ENCODE measurements at places on chromosomes 13 and 19. TPM values are rescaled to one million over a fixed set of nuclear protein-coding genes. Genes with fewer than 3 reads are reported as not detected.

The PCDH9 gene
- total RNA-seq: not detected

The NUP62 gene
- 133 TPM for total RNA-seq

The ZNF846 gene
- total RNA-seq: 4.8 TPM

The ZNF730 gene
- not detected for total RNA-seq

The ZNF569 gene
- total RNA-seq: 0.05 TPM

The LPAR6 gene
- 4.8 TPM for total RNA-seq

The C19orf38 gene
- total RNA-seq: not detected

The CARS2 gene
- total RNA-seq: 107 TPM

The ATP4A gene
- total RNA-seq: not detected

The F2RL3 gene
- not detected for total RNA-seq

The APLP1 gene
- 7.0 TPM for total RNA-seq

The PRX gene
- 1.3 TPM for total RNA-seq

The KLF2 gene
- 5.9 TPM for total RNA-seq

The NDUFA7 gene
- 79.7 TPM for total RNA-seq

The SULT2B1 gene
- total RNA-seq: 48.6 TPM

The SIGLEC11 gene
- not detected for total RNA-seq

The CYP4F3 gene
- total RNA-seq: 0.89 TPM

The ZNF235 gene
- 1.0 TPM for total RNA-seq

The MBD3L3 gene
- total RNA-seq: not detected

Measured in HT-29 (cell line).